ENCODE measurements at places on chromosomes 5 and 9.

- DNase-seq, result no peak
These were observed 66.7 kb upstream of the EGFLAM start for GRCh38 chr5:38191693-38192092.

GRCh38 chr9:136255896-136256890 is 10.6 kb upstream of the QSOX2 start:
- DNase-seq, result no peak

DNA sequence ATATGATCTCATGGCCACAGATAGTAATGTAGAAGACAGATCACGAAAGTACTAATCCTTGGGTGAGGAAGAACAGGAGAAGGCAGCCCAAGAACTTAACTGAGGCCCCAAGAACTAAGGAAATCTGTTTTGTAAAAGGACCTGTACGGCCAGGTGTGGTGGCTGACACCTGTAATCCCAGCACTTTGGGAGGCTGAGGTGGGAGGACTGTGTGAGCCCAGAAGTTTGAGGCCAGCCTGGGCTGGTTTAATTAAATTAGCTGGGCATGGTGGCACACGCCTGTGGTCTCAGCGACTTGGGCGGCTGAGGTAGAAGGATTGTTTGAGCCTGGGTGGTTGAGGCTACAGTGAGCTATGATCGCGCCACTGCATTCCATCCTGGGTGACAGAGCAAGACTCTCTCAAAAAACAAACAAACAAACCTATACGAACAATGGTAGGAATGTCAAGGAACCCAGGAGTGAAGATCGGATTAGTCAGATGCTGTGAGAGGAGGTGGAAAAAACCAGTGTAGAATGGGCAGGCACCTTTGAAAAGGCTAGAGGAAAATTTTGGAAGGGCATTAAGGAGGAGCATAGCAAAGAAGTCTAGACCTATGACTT is 283.8 kb upstream of the DMRT1 start:
- no peak for DNase-seq

DNA sequence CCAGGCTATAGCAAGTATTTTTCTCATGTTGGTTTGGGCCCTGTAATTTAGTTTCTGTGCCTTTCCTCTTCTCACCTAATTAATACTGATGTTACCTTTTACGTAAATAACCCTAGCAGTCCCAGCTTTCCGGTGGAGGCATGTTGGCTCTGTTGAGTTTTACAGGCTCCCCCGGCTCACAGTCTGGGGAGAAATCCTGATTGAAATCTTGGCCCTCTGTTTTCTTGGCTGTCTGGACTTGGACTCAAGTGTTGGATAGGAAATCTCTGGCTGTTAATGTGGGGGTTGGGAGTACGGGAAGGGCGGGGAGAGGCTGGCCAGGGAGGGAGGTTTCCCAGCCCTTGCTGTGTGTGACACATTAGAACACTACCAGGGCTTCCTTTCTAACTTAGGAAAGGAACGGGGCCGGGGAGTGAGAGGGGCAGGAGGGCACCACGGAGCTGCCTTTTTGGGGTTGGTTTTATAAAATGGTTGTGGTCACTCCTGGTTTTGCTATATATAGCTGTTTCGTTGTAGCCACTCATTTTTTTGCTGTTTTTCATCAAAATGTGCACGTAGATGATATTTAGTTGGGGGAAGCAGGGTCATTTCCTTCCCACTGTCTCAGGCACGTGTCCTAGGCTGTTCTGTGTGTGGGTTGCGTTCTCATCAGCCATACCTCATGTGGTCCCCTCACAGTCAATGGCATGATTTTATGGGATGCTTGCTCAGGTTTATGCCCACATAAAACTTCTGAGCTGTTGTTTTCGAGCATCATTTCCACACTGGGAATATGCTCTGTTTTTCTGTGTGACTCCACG is 11.0 kb downstream of the TRIO start:
- DNase-seq, result no peak

- DNase-seq, result no peak
These were observed 285.3 kb upstream of the DMRT1 start for GRCh38 chr9:556199-556598.

GRCh38 chr9:112233769-112234168 is 58.7 kb upstream of the SUSD1 start:
- no peak for DNase-seq

DNA sequence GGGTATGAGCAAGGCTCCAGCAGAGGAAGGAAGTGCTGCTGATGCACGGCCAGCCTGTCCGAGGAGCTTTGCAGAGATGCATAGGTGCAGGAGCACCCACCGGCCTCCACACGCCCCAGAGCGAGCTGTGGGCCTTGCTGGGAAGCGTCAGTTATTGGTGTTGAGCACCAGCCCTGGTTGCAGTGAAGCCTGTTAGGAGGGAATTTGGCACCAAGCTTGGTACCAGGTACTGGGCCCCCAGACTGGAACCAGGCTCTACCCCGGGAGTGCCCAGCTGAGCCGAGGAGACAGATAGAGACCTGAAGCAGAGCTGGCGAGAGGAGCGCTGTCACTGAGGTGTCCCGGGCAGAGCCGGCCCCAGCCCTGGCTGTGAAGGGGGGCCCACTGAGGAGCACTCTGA is 5.2 kb downstream of the TCF7 start:
- DNase-seq, result no peak
